Bronchial epithelial cell (primary cell): ENCODE measurements at places on chromosomes 6 and 20.

- peak; percentile 63 for DNase-seq
Measured at GRCh38 chr20:11852811-11853210, 64.9 kb upstream of the BTBD3 start.

- DNase-seq = peak; percentile 69
Measured at GRCh38 chr6:52063584-52064344, 23.6 kb downstream of the PKHD1 start.

DNA sequence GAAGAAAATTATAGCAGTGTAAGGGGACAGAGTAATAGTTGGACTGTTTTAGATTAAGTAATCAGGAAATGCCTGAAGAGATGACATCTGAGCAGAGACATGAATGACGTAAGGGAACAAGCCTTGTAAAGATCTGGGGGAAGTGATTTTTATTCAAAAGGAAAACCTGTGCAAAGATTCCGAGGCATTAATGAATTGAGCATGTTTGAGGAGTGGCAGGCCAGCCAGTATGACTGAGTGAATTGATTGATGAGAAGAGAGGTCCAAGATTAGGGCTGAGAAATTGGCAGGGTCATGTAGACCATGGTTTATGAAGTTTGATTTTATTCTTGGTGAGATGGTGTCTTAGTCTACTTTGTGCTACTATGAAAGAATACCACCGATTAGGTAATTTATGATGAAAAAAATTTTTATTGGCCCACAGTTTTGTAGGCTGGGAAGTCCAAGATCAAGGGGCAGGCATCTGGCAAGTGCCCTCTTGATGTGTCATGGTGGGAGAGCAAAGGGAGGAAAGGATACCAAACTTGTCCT lies 95.1 kb downstream of the LIN28B start:
- peak; percentile 73 for DNase-seq

- no peak for DNase-seq
Measured at GRCh38 chr20:52895701-52896100, 76.5 kb upstream of the TSHZ2 start.

DNA sequence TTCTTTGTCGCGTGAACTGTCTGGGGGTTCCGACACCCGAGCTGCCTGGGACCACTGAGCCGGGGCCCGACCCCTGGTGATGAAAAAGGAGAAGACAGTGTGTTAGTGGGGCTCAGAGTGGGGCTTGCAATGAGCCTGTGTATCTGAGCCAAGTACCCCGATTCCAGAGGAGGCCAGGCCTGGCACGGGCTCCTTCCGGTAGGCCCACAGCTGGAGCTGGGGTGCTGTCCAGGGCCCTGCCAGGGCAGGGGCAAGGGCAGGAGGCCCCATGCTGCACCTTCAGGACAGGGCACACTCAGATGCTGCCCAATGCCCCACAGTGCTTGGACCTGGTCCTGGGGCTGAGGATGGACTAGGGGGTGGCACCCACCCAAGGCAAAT lies 89.4 kb downstream of the TAF4 start:
- no peak for DNase-seq

GRCh38 chr6:107491760-107492660 lies 2.1 kb downstream of the SOBP start:
- no peak for DNase-seq
